ENCODE measurements at places on chromosomes 3 and 15.

DNA sequence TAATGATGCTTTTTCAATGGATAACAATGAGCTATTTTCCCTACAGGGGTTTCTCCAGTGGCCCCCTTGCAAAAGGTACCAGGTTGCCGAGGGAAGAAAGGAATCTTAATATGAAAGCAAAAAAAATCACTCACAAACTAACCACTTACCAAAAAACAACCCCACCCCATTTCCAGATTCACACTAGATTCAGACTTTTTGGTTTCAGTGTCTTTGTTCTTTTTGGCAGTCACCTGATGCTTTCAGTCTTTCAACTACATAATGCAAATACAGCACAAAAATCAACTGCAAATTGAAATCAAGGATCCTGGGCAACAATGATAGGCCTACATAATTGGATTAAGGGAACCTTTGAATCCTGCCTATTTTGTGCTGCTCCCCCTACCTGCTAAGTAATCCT, 71.1 kb upstream of the RAP2B start:
- no peak for DNase-seq

GRCh38 chr3:14550651-14551611, 10.8 kb upstream of the GRIP2 start:
- no peak for DNase-seq

- no peak for DNase-seq
Observed at GRCh38 chr3:105503191-105503593, 136.5 kb downstream of the ALCAM start.

- DNase-seq, result no peak
Observed at GRCh38 chr3:172530566-172530965, 7.3 kb upstream of the TNFSF10 start.

DNA sequence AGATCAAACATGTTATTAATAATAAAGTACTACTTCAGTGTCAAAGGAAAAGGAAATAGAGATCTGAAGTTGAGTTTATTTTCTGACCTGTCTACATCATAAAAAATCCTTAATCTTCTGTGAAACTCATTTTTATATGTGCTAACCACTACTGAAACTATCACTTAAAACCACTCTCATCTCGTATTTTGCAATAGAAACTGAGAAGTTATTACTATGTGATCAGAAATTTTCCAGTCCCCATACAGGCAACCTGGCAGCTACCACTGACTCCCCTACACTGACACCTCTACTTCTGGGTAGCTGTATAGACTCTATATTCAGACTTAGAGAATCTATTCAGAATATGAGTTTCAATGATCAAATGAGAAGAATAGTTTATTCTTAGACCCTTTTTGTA, 8.3 kb downstream of the HDGFL3 start:
- no peak for DNase-seq

DNA sequence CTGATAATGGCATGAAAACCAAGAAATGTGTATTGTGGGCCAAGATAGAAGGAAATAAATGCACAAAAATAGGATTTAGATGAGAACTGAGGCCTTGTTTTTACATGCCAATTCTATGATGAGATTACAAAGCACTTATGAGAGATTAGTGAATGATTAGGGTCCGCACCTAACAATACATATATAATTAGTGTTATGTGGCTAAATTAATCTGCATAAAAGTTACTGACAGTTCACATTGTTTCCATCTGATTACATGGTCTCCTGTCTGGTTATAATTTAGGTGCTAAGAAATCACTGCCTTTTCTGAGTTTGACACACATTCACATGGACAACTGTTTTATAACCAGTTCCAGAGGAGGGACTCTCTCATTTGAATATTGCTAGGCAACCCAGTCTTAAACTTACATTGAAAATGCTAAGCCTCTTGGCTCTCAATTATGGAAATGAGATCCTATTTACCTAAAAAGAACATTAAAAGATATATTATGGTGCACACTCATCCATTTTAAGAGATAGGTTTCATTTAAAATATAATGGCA, 117.0 kb upstream of the ARL6 start:
- no peak for DNase-seq

DNA sequence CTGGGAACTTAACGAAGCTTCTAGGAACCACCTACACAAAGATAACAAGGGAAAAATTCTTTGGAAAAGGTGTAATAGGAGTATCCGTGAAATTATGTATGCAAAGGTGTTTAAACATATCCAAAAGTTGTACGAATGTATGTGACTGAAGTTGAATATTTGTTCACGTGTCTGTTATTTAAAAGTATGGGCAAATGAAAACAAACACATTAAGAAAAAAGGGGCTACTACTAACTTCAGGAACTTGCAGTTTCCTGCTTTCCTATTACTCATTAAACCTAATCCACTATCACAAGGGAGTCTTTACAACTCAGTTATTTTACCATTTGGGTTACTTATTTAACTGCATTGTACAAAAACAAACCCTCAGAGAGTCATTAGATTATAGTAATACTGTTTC, 33.9 kb upstream of the GRAMD1C start:
- DNase-seq, result no peak

GRCh38 chr15:41965441-41966413, 6.6 kb downstream of the EHD4 start:
- no peak for DNase-seq

DNA sequence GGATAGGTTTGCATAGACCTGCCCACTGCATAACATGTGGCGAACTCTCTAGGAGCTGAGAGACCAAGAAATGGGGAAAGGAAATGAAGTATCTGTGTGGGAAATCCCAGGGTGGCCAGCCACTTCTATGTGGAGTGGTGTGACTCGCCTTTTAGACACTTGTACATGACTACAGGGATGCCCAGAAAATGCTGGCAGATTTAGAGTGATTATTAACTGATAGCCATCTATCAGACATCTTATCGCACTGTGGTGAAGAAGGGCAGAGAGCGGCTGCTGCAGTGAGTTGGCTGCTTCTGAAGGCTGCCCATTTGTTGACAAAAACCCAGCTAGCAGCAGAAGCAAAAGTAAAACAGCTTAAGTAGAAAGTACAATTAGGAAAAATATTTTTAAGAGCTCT, 18.1 kb upstream of the STAC start:
- DNase-seq, result no peak

DNA sequence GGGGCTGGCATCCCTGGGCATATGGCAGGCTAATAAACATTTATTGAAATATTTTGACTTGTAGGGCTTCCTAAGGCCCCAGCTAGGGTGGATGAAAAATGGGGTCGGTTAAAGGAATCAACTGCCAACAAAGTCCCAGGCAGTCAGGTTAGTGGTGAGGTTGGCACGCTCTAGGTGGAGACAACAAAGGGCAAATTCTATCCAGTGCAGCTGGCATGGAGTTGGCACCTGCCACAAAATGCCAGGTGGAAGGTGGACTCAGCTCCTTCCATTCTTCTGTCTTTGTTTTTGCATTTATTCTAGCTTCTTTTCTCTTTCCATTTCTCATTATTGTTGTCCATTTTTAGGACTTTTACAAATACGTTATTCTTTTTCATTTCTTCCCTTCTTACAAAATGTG, 31.0 kb downstream of the LCMT2 start:
- DNase-seq, result no peak

GRCh38 chr3:187208159-187208558, 10.9 kb downstream of the RTP1 start:
- DNase-seq, result no peak

DNA sequence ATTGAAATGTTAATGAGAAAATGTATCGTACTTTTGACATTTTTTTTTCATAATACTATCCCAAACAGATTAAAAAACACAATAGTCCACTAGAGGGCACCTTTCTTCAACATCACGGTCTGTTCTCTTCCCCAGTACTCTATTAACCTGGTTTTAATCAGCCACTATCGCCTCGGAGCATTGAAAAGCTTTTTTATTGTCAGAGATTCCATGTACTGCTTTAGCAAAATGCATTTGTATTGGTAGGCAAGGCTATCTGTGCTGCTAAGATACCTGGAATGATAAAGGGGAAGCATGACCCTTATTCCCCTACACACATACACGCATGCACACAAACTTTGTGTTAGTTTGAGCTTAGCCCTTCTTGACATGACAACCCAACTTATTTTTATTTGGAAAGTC, 160.1 kb upstream of the IL12A start:
- DNase-seq, result no peak

DNA sequence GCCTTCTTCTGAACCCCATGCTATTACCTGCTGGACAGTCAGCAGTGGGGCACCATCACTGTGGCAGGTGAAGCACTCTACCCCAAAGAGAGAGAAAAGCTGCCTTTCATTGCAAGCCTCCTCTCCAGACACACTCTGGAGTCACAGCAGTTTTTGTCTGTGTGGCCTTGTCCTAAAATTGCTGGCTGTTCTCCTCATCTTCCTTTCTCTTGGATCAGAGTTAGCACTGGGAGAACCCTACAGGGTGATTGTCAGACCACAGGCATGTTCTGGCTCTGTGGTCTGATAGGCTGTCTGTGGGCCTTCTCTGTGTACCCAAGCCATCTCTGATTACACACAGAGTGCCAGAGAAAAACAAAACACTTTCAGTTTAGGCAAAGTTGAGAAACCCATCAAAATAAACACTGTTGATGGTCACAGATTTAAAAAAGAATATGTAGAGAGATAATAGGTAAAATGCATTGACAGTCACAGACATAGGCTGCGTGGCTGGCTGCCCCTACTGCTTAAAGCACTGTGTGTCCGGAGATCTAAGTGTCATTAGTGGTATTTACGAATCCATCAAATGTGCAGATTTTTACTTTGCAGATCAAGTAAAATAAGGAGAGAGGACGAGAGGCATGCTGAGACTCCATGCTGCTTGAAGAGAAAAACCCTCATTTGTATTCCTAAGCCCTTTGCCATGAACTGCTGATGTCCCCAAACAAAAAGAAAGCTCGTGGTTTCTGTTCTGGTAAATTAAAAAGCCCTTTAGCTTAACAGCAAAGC, 689.9 kb downstream of the TUSC7 start:
- DNase-seq, result no peak

DNA sequence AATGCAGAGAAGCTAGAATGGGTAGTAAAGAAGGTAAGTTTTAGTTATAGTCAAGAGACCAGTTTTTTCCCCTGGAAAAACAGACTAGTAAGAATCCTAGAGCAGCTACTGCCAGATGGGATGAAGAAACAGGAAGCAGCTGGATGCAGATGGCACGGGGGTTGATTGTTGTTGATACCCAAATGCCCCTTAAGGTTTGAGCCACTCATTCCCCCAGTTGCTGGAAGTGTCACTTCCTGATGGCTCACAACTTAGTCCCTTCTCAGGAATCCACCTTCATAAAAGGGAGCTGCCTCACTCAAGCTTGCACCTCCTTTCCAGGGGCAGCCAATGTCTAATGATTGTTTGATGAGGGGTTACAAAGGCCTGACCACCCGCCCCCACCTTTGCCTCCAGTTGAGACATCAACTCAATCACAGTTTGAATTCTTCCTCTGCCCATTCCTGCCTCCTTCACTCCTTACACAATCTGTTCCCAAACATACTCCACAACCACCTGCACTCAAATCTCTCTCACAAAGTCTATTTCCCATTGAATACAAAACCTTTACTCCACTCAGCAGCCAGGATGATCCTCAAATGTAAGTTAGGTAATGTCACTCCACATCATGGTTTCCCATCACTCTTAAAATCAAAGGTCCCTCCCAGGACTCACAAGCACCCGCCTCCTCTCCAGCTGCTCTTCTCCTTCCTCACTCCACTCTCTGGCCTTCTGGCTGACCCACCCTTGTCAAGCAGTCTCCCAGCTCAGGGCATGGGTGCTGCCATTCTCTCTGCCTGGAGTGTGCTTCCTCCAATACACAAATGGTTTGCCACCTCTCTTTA, 450.1 kb upstream of the THBS1 start:
- DNase-seq, result no peak

- no peak for DNase-seq
Observed at GRCh38 chr15:64642875-64643274, 132.5 kb downstream of the RBPMS2 start.

GRCh38 chr3:40753951-40754350, 229.2 kb downstream of the ZNF621 start:
- no peak for DNase-seq

- DNase-seq, result no peak
Observed at GRCh38 chr3:141307351-141308059, 60.8 kb upstream of the ZBTB38 start.

GRCh38 chr3:195154111-195154791, 116.7 kb downstream of the XXYLT1 start:
- no peak for DNase-seq

- DNase-seq, result no peak
Observed at GRCh38 chr3:136836511-136837156, 17.7 kb downstream of the SLC35G2 start.

DNA sequence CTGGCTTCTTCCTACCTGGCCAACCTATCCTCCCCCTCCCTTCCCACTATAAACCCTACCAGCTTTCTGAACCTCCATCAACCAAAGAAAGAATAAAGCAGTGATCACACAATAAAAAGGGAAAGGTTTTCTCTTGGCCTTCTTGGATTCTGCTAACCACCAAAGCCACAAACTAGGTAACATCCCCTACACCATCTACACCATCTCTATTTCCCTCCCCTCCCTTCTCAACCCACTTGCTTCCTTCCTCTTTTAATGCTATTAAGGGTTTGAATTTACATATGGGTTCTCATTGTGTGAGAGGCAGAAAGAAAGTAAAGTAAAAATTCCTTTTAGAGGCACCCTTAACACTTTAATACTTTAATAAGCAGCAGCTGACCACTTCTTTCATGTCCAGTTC, 25.8 kb upstream of the RSL24D1 start:
- DNase-seq, result no peak

DNA sequence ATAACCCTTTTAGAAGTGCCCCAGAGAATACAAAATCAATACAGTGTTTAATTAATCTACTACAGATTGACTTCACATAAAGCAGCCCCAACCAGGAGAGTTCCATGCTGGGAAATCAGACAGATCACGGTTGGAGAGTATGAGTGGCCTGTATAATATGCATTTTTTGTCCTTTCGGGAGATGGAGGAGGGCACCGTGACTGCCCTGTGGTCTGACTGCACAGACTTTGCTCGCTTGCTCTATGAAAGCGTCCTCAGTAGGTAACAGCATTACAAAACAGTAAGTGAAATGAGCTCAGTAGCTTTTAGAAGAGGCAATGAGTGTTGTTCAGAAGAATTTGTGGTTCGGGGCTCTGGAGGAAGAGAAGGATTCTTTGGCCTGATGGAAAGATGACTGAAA, 34.2 kb upstream of the SKIL start:
- no peak for DNase-seq

- no peak for DNase-seq
Observed at GRCh38 chr3:79067734-79068133, 700.1 kb downstream of the ROBO1 start.

- no peak for DNase-seq
Observed at GRCh38 chr3:193843474-193844301, 250.7 kb downstream of the OPA1 start.

GRCh38 chr3:189210251-189210770, 38.5 kb downstream of the TPRG1 start:
- DNase-seq, result no peak

All from stimulated activated CD4-positive, alpha-beta T cell treated with anti-CD3 and anti-CD28 coated beads, Interleukin-15, amount 100 ng/mL, for 48 hours (primary cell).